ENCODE measurements at places on chromosomes 1 and 21. TPM values are rescaled to one million over a fixed set of nuclear protein-coding genes. Genes with fewer than 3 reads are reported as not detected.

Gene CHAF1B
- total RNA-seq: 1.2 TPM

Gene SPATA46
- total RNA-seq: not detected

Gene P3H1
- 42.9 TPM for total RNA-seq

Gene SNX7
- total RNA-seq: 27.8 TPM

GRCh38 chr1:246418565-246419312 lies 88.3 kb downstream of the SMYD3 start:
- DNase-seq: no peak

DNA sequence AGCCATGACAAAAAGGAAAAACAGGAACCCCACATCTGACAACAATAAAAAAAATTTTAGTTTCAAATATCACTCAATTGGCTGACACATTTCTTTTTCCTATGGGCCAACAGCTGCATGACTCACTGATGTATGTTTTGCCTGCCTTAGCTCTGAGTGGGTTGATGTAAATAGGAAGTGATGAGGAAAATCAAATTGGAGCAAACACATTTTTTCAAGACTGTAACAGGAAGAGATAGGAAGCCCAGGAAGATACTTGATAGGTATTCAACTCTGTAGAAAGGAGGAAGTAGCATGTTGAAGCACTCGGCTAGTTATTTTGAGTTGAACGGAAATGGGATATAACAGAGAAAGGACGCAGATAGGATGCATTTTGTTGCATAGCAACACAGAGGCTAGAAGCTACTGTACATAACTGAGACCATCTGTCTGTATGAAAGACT lies 168.0 kb upstream of the NR5A2 start:
- no peak for DNase-seq

GRCh38 chr1:178500091-178500770 lies 3.5 kb upstream of the CLEC20A start:
- no peak for DNase-seq

DNA sequence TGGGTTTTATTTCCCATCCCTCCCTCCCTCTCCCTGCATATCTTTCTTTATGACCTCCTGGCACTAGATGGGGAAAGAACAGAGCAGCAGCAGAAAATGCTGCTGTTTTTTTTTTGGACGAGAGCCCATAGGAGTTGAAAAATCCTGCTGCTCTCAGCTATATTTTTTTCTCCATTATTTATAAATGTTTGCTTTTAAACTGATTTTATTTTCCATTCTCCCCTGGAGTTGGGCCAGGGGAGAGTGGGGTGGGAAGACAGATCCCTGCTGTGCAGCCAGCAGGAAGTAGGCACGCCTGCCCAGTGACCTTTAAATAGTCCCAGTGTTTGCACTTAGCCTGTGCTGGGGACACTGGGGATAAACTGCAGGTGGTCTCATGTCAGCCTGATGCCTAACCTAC lies 17.4 kb downstream of the SFT2D2 start:
- DNase-seq: no peak

GRCh38 chr1:81220614-81221071 lies 580.1 kb upstream of the ADGRL2 start:
- no peak for DNase-seq

DNA sequence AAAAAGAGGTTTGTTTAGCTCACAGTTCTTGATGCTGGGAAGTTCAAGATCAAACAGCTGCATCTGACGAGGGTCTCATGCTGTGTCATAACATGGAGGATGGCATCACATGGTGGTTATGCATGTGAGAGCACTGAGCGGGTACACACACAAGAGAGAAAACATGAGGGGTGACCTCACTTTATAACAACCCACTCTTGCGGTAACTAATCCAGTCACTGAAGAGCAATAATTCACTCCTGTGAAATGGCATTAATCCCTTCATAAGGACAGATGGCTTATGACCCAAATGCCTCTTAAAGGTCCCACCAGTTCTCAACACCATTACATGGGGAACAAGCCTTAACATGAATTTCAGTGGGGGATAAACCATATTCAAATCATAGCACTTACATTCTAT lies 23.2 kb upstream of the CHIT1 start:
- DNase-seq: no peak

- no peak for DNase-seq
Observed at GRCh38 chr1:8145545-8146202, 119.6 kb upstream of the ERRFI1 start.
